ENCODE measurements at places on chromosomes 1 and 21. TPM values are rescaled to one million over a fixed set of nuclear protein-coding genes. Genes with fewer than 3 reads are reported as not detected.
A peak's percentile ranks its signal among the peaks of the same experiment; 100 is the strongest.

GRCh38 chr21:41169701-41170100 is 1.7 kb downstream of the BACE2 start:
- peaks cover 48% of the 10 kb centered on the region for H3K4me1 ChIP-seq
- H3K27me3 ChIP-seq: no peaks in the 10 kb centered on the region
- DNase-seq: no peak
- H3K4me3 ChIP-seq: no peak overlapping the region

- no peak overlapping the region for H3K27ac ChIP-seq
- H3K4me1 ChIP-seq: peaks cover 13% of the 10 kb centered on the region
- DNase-seq: no peak
Observed at GRCh38 chr1:27035344-27035743, 22.7 kb upstream of the TENT5B start.

Gene ASCL5
- total RNA-seq: 1.0 TPM

GRCh38 chr1:200006711-200007110 is 20.8 kb upstream of the NR5A2 start:
- no peak overlapping the region for H3K27ac ChIP-seq
- DNase-seq: peak; percentile 32
- no peaks in the 10 kb centered on the region for H3K27me3 ChIP-seq
- no peaks in the 10 kb centered on the region for H3K36me3 ChIP-seq
- no peak overlapping the region for H3K4me3 ChIP-seq

Gene LCK
- 1.6 TPM for total RNA-seq

Gene HTR1D
- not detected for total RNA-seq

- H3K27ac ChIP-seq: no peak overlapping the region
- no peaks in the 10 kb centered on the region for H3K36me3 ChIP-seq
- H3K4me1 ChIP-seq: peaks cover 53% of the 10 kb centered on the region
- DNase-seq: peak; percentile 53
- no peak overlapping the region for H3K4me3 ChIP-seq
Observed at GRCh38 chr1:3775490-3776230, 3.1 kb downstream of the SMIM1 start.

DNA sequence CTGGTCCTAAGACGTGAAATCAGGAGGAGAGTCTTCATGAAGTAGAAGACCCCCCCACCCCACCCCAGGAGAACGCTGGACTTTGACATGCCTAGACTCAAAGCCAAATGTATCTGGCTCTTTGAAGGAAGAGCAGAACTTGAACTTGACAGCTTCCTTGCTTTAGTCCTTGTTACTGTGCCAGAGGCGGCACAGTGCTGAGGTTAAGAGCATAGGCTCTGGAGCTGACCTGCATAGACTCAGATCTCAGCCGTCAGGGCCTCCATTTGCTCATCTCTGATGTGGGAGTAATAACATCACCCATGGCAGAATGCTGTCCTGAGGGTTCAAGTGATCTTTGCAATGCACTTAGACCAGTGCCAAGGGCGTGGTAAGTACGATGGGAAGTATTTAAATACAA is 39.0 kb downstream of the COL6A1 start:
- H3K4me1 ChIP-seq: no peaks in the 10 kb centered on the region
- no peaks in the 10 kb centered on the region for H3K36me3 ChIP-seq
- no peak overlapping the region for H3K27ac ChIP-seq
- no peaks in the 10 kb centered on the region for H3K27me3 ChIP-seq
- H3K4me3 ChIP-seq: no peak overlapping the region

Gene UFC1
- total RNA-seq: 33.6 TPM

- peak; percentile 22 for DNase-seq
- peak overlapping the region; percentile 79 for H3K27ac ChIP-seq
- H3K4me1 ChIP-seq: peaks cover 46% of the 10 kb centered on the region
- H3K36me3 ChIP-seq: no peaks in the 10 kb centered on the region
Observed at GRCh38 chr1:206658264-206658980, 23.1 kb downstream of the DYRK3 start.

GRCh38 chr1:247829656-247830055 is 5.7 kb upstream of the OR14A16 start:
- no peaks in the 10 kb centered on the region for H3K4me1 ChIP-seq
- no peak overlapping the region for H3K27ac ChIP-seq
- H3K36me3 ChIP-seq: no peaks in the 10 kb centered on the region
- no peak for DNase-seq
- H3K27me3 ChIP-seq: no peaks in the 10 kb centered on the region
- H3K4me3 ChIP-seq: no peak overlapping the region

DNA sequence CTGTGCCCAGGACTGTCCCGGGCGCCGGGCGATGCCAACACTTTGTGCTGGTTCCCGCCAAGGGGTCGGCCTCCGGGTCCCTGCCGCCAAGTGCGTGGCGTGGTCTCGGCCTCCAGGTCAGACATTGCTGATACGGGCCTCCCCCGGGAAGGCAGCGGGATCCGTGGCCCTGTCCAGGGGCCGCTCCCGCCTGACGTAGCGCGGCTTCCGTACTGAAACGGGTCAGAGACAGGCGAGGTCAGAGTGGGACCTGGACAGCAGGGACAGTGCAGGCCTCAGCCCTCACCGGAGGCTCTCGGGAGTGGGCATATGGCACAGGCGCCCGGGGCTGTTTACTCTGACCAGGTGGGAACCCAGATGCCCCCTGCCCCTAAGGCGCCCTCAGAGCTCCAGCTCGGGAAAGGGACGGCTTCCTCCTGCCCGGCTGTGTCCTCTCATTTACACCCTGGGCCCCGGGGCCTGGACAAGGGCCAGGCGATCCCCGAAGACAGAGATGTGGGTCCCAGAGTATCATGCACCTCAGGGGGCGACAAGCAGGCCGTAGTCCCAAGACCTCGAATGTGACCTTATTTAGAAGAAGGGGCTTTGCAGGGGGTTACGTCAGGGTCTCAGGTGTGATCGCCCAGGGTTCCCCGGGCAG is 8.8 kb upstream of the RNF223 start:
- H3K27me3 ChIP-seq: no peaks in the 10 kb centered on the region
- H3K27ac ChIP-seq: no peak overlapping the region
- H3K4me1 ChIP-seq: peaks cover 14% of the 10 kb centered on the region
- no peaks in the 10 kb centered on the region for H3K36me3 ChIP-seq
- H3K4me3 ChIP-seq: no peak overlapping the region

DNA sequence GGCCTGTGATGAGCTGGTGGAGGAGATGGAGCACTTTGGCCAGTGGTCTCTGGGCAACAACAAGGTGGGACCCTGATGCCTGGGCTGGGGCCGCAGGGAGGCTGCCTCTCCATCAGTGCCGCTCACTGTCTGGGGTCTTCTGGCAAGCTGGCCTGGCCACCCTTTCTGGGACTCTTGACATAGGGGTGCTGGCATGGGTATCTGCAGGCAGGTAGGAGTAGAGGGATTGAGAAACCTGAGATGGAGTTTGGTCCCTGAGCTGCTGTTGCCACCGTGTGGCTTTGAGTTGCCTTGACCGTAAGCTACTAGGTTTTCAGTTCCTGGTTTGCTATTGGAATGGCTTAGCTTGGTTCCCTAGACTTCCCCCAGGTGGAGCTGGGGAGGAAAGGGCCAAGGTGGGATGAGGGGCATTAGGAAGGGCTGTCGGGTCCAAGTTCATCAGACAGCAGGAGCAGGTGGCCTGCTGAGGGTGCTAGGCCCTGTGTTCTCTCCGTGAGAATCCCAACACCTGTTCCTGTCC is 13.2 kb upstream of the MFN2 start:
- no peak overlapping the region for H3K4me3 ChIP-seq
- DNase-seq: peak; percentile 63
- H3K4me1 ChIP-seq: peaks cover 10% of the 10 kb centered on the region
- peak overlapping the region; percentile 14 for H3K27ac ChIP-seq
- H3K27me3 ChIP-seq: no peaks in the 10 kb centered on the region

Gene CACNA1E
- total RNA-seq: 1.0 TPM

Gene KRTAP24-1
- not detected for total RNA-seq

Gene TIE1
- total RNA-seq: 12.2 TPM

GRCh38 chr1:162632217-162632666 is at the start of gene DDR2:
TSS of gene DDR2 (plus strand) at chr1:162632464. CDS start at chr1:162719064, 86,600 bp downstream.
- no peak within 1 kb of the TSS for H3K27ac ChIP-seq
- H3K4me1 ChIP-seq: no peaks in the 10 kb centered on the region
- H3K27me3 ChIP-seq: no peaks in the 10 kb centered on the region
- H3K4me3 ChIP-seq: no peak within 1 kb of the TSS
- H3K36me3 ChIP-seq: no peaks in the 10 kb centered on the region

DNA sequence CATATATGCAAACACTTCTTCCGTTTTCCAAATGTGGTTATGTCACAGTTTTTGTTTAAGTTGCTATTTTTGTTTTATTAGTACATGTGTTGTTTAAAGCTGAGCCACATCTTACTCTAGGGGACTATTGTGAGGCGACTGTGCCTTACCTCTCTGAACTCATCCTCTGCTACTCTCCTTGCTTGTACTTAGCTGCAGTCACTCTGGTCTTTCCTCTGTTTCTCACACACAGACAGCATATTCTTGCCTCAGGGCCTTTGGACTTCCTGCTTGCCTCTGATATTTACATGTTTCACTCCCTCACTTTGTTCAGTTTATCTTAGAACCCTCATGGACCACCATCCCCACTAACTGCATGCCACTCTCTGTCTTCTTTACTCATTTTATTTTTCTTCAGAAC is 101.1 kb downstream of the MACF1 start:
- H3K27ac ChIP-seq: no peak overlapping the region
- peaks cover 12% of the 10 kb centered on the region for H3K4me1 ChIP-seq
- no peaks in the 10 kb centered on the region for H3K36me3 ChIP-seq
- DNase-seq: no peak

DNA sequence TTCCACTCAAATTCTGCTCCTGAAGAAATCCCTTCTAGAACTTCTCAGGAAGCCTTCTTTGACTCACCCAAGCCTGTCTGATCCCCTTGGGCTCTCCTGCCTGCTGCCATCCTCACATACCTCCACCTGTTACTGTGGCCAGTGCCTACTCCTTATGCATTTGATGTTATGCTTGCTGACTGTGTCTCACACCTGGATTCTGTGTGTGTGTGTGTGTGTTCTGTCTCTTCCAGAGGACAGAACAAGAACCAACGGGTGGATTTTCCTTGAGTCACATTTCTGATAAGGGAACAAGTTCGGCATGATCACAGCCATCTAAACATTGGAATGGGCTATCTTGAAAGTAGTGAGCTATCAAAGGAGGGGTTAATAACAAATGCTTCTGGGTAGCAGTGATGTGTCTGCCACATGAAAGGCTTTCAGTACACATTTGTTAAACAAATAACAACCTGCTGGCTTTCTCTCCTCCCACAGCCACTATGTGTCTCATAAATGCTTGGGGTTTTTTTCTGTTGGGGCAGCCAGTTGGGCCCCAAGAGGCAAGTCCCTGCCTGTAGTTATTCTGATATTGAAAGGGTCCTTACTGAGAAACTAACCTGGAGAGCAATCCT is 8.9 kb upstream of the GPR37L1 start:
- DNase-seq: no peak
- H3K4me3 ChIP-seq: no peak overlapping the region
- H3K27me3 ChIP-seq: no peaks in the 10 kb centered on the region
- H3K36me3 ChIP-seq: no peaks in the 10 kb centered on the region
- H3K4me1 ChIP-seq: peaks cover 62% of the 10 kb centered on the region

GRCh38 chr1:22417466-22417865 is 34.2 kb upstream of the ZBTB40 start:
- no peaks in the 10 kb centered on the region for H3K27me3 ChIP-seq
- DNase-seq: no peak
- no peaks in the 10 kb centered on the region for H3K36me3 ChIP-seq
- peaks cover 45% of the 10 kb centered on the region for H3K4me1 ChIP-seq

DNA sequence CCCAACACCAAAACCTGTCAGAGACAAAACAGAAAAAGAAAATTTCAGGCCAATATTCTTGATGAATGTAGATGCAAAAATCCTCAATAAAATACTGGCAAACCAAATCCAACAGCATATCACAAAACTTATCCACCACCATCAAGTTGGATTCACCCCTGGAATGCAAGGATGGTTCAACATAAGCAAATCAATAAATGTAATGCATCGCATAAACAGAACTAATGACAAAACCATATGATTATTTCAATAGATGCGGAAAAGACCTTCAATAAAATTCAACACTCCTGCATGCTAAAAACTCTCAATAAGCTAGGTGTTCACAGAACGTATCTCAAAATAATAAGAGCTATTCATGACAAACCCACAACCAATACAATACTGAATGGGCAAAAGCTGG is 3.8 kb upstream of the OR2L5 start:
- no peak overlapping the region for H3K4me3 ChIP-seq
- no peaks in the 10 kb centered on the region for H3K4me1 ChIP-seq
- H3K36me3 ChIP-seq: no peaks in the 10 kb centered on the region
- H3K27me3 ChIP-seq: no peaks in the 10 kb centered on the region
- DNase-seq: no peak

Data from body of pancreas (tissue), 4 donors.